ENCODE measurements at places on chromosomes 2 and 18.

DNA sequence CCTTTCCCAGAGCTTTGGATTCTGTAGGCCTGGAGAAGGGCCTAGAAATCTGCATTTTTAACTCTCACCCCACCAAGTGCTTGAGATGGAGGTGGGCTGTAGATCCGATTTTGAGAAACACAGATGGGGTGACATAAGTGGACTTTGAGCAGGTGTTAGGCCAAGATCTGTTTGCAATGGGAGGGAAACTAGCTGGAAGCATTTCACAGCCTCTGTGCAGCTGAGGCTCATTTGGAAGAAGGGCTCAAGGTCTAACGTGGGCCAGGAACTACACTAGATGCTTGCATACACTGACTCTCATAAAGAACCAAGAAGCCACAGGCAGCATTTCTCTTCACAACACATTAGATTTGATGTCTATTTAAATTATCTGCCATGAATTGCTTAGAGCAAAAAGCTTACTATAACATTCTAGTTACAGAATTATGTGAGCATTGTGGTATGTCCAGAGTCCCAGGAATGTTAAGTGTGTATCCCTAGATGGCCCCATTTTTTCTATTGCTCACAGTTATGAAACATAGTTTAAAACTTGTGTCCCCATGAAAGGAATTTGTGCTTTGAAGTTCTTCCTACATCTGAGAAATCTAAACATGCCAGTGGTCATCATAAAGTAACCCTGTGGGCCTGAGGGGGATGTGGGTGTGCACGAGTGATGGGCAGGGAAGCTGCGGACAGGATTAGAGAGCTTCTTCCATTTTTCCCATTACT, 77.2 kb downstream of the CD28 start:
- no peak for DNase-seq

DNA sequence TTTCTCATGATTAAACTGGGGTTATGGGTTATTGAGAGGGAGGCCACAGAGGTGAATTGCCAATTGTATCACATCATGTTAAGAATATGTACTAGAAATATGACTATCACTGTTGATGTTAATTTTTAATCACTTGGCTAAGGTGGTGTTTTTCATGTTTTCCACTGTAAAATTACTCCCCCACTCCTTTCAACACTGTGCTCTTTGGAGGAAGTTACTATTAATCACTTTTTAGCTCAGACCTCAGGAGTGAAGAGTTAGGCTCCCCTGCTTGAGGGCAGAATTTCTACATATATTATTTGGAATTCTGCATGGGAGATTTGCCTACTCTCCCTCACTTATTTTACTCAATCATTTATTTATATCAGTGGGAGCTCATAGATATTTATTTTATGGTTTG, 76.0 kb upstream of the OSR1 start:
- DNase-seq, result no peak

DNA sequence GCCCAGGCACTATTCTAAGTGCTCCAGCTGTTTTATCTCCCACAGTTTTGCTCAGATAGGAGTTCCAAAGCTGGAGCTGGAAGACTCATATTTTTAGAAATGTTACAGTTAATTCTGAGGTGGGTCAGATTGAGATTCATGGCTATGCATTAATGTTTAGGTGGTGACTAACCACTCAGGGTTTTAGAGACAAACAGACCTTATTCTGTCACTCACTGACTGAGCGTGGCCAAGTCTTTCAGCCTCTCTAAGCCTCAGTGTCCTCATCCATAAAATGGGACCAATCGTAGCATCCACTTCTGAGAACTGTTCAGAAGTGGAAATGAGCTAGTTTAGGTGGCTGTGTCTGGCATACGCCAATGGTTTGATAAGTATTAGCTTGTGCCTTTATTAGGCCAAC, 4.3 kb upstream of the CASP8 start:
- no peak for DNase-seq

- no peak for DNase-seq
Observed at GRCh38 chr2:628651-629050, 48.6 kb downstream of the TMEM18 start.

GRCh38 chr2:239002591-239002953, 154.7 kb downstream of the TWIST2 start:
- DNase-seq, result no peak

- no peak for DNase-seq
Observed at GRCh38 chr2:85611217-85611704, 605 bp downstream of the C2orf68 start.

- DNase-seq, result no peak
Observed at GRCh38 chr2:63698786-63699548, 110.2 kb downstream of the MDH1 start.

DNA sequence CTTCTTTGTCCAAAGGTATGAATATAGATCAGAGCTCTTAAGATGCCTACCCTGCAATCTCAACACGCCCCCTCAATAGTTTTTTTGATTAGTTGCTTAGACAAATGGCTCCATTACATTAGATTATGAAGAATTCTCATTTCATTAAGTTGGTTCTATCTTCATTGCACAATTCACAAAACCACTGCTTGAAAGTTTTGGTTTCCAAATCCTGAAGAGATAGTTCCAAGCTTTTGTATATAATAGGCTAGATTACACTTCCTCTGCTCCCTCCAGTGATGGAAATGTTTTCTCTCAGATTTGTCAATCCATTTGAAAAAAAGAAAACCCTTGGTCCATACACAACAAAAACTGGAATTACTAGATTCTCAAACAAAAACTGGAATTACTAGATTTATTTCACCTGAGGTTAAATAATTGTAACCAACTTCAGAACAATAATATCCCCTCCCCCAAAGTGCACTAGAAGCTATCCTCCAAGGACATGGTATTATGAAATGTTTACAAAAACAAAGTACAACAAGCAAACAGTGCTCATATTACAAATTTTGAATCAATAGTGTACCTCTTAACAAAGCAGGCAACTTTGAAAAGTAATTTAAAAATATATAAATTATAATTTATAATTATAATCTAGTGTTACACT, 6.8 kb upstream of the TLK1 start:
- no peak for DNase-seq

Data from GM12864 (cell line).